ENCODE measurements at places on chromosomes 12 and 14.

DNA sequence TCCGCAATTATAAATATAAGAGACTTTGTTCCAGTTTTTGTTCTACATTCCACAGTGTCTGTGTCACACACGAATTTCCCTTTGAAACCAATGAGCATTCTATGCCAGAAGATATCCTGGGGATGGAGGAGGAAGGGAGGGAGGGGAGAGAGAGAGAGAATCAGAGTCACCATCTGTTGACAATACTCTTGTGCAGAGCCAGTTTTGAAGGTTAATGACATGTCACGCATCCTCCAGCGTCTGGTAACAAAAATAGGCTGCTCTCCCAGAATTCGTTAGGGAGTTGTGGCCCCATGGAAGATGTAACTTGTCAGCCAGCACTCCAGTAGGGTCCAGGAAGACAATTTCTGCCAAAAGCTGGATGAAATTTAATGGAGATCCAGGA is 213.5 kb upstream of the KRR1 start:
- DNase-seq, result no peak

GRCh38 chr12:21248679-21249078 is 86.0 kb downstream of the SLCO1A2 start:
- no peak for DNase-seq

- DNase-seq, result no peak
Observed at GRCh38 chr14:81952917-81953316, 419.3 kb upstream of the SEL1L start.

GRCh38 chr12:94258593-94258992 is 110.2 kb downstream of the PLXNC1 start:
- DNase-seq, result no peak

DNA sequence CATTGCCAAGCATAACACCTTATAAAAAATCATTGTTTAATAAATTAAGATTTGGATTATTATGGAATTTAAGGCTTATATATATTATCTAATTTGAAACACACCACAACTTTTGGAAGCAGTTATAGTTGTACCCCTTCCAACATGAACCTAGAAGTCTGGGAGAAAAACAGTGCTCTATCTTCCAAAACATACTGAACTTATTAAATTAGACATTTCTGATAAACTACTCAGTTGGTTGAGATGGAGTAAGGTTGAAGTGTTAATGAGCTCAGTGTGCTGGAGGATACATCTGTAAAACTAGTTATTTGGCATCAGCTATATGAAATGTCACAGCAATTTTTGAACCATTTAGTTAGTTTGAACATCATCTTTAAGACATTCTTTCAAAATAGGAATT is 227.4 kb downstream of the ALX1 start:
- DNase-seq, result no peak

DNA sequence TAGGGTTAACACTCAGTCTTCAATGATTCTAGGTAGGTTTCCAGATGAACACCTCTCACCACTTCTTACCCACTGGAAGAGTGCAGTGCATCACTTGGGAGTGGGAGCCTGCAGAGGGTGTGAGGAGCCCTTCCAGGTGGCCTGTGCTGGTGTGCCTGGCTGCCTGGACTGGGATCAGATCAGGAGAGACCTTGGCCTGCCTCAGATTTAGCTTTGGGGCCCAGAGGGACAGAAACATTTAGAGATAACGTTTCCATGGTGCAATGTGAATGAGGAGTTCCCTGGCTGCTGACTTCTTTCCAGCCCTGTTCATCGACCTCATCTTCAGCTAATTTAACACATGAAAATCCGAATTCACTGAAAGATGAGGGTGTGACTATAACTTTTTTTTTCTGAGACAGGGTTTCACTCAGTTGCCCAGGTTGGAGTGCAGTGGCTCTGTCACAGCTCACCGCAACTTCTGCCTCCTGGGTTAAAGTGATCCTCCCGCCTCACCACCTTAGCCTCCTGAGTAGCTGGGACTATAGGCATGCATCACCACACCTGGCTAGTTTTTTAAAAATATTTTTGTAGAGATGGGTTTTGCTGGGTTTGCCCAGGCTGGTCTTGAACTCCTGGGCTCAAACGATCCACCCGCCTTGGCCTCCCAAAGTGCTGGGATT is 53.6 kb downstream of the SUSD6 start:
- no peak for DNase-seq

- no peak for DNase-seq
Observed at GRCh38 chr12:85350356-85350755, 70.3 kb downstream of the ALX1 start.

GRCh38 chr12:13465635-13466034 is 269.1 kb downstream of the EMP1 start:
- no peak for DNase-seq

DNA sequence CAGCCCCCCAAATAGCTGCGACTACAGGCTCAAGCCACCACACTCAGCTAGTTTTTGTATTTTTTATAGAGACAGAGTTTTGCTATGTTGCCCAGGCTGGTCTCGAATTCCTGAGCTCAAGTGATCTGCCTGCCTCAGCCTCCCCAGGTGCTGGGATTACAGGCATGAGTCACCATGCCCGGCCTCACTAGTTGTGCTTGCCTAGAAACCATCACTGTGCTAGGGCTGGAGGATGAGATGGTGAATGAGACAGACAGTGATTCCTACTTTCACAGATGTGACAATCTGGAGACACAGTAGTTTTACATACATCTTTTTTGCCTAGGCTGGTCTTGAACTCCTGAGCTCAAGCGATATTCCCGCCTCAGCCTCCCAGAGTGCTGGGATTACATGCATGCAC is 7.5 kb upstream of the MSI1 start:
- DNase-seq, result no peak
